ENCODE measurements at places on chromosomes 5 and 9. TPM values are rescaled to one million over a fixed set of nuclear protein-coding genes. Genes with fewer than 3 reads are reported as not detected.

DNA sequence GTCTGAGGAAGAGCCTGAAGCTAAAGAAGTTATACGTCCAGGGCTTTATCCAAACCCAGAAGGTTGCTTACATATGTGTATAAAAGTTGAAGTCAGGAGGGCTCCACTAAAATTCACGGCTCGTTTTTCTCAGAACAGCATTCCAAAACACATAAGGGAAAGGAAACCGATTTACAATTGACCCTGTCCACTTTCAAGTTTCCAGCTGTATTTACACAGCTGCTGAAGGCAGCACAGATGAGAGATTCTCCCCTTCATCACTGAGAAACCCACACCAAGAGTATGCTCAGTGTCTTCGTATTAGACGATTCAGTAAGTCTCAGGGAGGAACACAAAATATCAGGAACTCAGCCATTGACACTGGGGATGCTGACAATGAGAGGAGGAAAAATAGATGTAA lies 5.9 kb upstream of the NREP start:
- DNase-seq = peak; percentile 84

GRCh38 chr9:129716091-129716490 lies 36.8 kb downstream of the PTGES start:
- no peak for DNase-seq

DNA sequence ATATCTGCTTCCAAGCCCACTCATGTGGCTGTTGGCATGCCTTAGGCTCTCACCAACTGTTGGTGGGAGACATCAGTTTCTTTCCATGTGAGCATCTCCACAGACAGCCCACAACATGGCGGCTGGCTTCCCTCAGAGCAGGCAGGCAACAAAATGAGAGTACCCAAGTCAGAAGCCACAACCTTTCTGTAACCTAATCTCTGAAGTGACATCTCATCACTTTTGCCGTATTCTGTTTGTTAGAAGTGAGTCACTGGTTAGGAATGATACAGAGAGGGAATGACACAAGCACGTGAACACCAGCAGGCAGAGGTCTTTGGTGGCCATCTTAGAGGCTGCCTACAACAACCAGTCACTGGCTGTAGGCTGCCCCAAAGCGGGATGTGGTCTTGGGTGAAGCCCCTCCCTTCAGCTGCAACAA lies 88.6 kb upstream of the RASGRF2 start:
- DNase-seq = peak; percentile 81

DNA sequence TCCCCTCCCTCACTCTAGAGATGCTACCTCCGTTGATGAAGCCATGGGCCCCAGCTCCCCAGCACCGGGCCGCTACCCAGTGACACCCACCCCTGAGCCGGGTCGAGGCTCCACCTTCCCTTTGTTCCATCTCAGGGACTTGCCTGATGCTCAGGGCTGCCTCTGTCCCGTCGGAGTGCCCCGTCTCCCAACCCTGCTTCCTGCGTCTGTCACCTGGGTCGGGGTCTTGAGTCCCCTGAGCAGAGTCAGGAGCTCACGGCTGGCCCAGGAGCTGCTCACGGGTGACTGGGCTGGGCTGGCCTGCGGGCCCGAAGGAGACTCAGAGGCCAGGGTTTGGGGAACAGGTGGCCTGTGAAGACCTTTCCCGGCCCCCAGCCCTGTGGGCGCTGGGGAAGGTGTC lies 85.3 kb downstream of the KCNT1 start:
- no peak for DNase-seq

DNA sequence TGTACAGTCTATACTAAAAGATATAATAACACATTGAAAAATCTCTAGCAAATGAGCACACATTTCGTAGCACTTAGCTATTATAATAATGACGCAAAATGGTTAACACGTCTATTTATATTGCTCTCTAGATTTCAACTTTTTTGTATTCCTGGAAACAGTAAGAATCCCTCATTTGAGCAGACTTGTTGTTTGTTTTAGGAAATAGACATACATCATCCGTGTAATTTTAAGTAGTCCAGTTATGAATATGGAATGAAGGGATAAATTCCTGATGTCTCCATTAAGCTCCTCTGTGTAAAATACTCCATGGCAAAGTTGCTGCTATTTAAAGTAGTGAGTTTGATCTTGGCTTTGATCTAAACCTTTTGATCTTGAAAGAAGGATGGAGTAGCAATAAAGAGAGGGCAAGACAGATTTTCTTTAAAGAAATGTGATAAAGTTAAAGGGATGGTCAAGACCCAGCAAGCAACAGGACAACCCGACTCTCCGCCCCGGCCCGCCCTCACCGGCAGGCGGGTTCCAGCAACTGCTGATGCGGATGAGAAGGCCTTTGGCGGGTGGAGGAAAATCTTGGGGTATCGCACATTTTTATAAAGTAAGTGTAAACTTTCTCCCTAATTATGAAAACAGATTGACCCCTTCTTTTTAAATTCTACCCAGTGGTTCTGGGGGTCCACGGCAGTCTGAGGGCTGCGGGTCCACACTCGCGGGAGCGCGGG lies 277.4 kb downstream of the AOPEP start:
- DNase-seq = peak; percentile 70

DNA sequence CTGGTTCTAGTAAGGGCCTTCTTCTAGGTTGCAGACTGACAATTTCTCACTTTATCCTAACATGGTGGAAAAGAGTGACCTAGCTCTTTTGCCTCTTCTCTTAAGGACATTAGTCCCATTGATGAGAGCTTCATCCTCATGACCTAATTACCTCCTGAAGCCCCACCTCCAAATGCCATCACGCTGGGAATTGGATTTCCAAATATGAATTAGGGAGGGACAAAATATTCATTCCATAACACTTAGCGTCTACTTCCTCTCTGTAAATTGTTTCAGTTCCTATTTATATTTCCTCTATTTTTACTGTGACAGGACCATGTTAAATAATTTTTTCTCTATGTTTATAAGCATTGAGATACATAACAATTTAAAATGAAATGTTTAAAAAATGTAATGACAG lies 408.8 kb downstream of the CDH10 start:
- DNase-seq = no peak

Gene SPINK13
- total RNA-seq = not detected

GRCh38 chr9:114016629-114017423 lies 61.3 kb downstream of the AMBP start:
- no peak for DNase-seq

Gene EGFL7
- total RNA-seq = 8.9 TPM

Gene PCDHGB4
- total RNA-seq = 0.69 TPM

Gene THBS4
- total RNA-seq = 0.38 TPM

DNA sequence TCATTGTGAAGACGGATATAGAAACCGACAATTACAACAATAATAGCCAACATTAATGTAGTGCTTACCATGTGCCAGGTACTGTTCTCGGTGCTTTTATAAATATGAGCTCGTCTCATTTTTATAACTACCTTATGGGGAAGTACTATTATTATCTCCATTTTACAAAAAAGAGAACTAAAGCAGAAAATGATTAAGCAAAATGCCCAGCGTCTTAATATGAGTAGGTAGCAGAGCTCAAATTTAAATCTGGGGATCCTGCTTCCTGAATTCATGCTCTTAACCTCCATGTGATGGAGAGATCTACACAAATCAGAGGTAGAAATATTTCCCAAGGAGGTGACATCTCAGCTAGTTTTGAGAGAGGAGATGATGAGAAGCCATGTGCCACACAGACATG lies 256.9 kb downstream of the TRIM32 start:
- DNase-seq = no peak

DNA sequence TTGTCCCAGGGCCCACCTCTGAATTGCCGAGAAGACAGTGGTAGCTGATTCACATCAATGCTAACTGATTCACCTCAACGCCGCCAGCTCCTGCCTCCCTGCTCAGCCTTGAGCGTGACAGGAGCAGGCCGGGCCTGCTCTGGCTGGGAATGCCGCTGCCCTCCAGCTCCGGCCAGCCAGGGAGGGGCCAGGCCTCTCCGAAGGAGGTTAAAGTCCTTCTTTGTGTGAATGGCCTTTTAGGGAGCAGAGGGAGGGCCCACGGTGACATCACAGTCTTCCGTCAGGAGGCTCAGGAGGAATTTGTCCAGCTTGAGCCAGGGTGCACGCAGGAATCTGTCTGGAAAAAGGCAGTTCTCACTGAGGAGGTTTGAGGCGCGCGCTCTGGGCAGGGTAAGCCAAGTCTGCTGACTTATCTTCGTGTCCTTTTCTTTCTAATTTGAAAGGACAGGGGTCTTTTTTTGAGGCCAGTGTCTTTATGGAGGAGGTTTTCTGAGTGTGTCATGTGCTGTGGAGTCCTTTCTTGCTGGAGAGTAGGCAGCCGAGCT lies 82.7 kb downstream of the C9orf152 start:
- peak; percentile 81 for DNase-seq

- DNase-seq = peak; percentile 66
These were observed 19.8 kb upstream of the NSD1 start for GRCh38 chr5:177113566-177114424.

GRCh38 chr5:146828385-146828784 lies 50.2 kb downstream of the PPP2R2B start:
- no peak for DNase-seq

Gene GADD45G
- 0.92 TPM for total RNA-seq

Gene ANKRD55
- not detected for total RNA-seq

DNA sequence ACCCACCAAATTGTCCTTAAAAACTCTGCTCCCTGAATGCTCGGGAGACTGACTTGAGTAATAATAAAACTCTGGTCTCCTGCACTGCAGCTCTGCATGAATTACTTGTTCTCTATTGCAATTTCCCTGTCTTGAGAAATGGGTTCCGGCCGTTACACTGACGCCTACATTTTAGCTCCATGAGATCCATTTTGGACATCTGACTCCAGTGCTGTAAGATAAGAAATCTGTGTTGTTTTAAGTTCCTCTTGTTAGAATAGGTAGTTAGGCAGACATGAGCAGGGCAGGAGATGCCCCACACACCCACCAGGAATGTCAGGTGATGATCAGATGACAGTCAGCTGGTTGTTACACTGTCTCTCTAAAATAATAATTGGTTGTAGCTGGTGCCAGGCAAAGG lies 125.8 kb upstream of the SHB start:
- DNase-seq = no peak

- peak; percentile 39 for DNase-seq
These were observed 733 bp downstream of the ANGPTL2 start for GRCh38 chr9:127121628-127122175.

GRCh38 chr5:180116077-180116999 lies 44.8 kb upstream of the RNF130 start:
- DNase-seq = no peak

DNA sequence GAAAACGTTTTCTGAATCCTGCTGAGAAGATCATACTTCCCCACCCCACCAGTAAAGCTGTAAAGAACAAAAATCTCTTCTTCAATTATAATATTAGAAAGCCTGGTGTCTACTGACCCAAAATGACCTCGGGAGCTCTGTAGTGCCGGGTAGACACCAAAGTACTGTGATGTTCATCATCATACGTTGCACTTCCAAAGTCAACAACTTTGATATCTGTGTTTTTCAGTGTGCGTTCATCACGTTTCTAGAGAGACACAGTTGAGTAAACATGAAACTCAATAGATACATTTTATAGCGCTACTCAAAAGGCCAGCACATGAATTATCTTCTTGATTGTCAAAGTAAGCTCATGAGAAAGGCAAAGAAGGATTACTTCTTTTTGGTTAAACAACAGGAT lies 14.6 kb downstream of the CLK4 start:
- no peak for DNase-seq

Gene CRAT
- total RNA-seq = 41.9 TPM

DNA sequence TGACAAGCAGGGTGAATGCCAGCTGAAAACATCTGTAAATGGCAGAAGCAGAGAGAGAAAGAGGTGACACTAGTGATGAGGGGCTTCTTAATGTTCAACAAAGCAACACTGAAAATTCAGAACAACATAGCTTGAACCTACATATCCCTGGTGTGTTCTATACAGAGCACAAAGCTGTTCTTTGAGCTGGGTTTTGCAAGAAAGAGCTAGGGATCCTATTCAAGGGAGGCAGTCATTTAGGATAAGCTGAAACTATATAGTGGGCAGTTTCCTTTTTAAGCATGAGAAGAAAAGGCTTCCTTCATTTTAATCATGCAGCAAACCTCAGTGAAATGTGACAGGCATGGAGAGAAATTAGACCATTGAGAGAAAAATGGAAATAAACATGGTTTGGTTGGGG lies 45.6 kb upstream of the RAI14 start:
- DNase-seq = no peak

DNA sequence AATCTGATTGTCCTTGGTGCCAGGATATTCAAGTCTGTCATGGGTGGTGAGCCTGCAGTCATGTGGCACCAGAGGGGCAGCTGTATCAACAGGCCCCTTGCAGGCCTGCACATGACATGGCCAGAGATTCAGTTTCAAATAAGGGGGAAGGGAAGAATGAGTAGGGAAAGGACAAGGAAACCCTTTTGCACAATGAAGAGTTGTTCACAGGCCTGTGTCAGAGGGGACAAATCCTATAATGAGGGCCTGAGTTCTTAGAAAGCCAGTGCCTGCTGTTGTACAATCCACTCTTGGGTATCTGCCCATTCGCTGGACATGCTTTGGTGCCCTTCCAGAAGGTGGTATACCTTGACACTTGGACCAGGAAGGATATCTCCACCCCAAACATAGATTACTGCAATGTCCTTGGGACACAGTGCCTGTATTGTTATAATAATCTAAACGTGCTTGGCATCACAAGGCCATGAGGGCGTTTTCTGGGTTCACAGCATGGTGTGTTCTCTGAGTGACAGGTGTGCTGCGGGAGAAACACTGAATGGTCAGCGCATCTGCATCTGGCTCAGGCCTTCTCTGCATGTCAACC lies 1.9 kb upstream of the TMEM171 start:
- peak; percentile 83 for DNase-seq

DNA sequence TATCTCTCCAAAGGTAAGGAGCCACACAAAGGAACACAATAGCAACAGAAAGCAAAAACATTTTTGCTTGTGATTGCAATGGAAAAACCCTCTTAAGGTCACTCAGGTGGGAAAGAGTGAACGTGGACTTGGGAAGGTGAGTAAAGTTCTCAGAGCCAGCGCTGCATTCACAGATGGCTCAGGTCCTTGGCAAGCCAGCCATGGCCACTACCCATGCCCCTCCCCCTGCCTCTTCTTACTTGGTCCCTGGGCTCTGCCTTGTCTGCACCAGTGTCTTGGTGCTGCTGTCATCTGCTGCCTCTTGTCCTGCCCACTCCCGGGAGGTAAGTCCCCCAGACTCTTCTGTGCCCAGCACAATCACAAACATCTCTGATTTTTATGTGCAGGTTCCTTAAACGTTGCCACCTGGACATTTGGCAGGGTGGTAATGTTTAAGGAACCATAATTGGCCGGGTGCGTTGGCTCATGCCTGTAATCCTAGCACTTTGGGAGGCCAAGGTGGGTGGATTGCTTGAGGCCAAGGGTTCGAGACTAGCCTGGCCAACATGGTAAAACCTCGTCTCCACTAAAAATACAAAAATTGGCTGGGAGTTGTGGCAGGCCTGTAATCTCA lies 74.6 kb downstream of the FEM1C start:
- no peak for DNase-seq

- DNase-seq = no peak
These were observed 16.7 kb downstream of the CTNNAL1 start for GRCh38 chr9:108996643-108997042.

DNA sequence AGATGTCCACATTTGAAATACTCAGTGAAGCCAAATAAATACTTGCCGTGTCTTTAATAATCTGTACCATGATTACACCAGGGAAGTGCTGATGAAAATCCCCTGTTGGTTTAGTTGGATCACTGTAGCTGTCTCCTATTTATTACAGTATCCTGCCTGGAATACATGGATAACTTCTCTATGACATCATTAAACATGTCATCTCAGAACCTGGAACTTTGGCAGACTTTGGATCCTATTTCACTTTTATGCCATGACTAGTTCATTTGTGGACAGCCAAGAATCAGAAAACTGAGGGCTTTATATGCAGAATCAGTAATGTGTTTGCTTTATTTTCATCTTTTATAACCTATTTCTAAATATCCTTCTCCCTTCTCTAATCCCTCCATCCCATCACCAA lies at the start of gene TXNDC8:
TXNDC8 (minus strand) TSS at position 137 of the 400 bp plus-strand sequence.
- DNase-seq = peak; percentile 47

- DNase-seq = no peak
These were observed 130.1 kb downstream of the GAPVD1 start for GRCh38 chr9:125391704-125392103.
